Activated T-helper 1 cell treated with anti-CD3 and anti-CD28 coated beads, Interleukin-2, amount 50 U/mL, for 16 hours (primary cell): ENCODE measurements at places on chromosomes 5 and 9.

DNA sequence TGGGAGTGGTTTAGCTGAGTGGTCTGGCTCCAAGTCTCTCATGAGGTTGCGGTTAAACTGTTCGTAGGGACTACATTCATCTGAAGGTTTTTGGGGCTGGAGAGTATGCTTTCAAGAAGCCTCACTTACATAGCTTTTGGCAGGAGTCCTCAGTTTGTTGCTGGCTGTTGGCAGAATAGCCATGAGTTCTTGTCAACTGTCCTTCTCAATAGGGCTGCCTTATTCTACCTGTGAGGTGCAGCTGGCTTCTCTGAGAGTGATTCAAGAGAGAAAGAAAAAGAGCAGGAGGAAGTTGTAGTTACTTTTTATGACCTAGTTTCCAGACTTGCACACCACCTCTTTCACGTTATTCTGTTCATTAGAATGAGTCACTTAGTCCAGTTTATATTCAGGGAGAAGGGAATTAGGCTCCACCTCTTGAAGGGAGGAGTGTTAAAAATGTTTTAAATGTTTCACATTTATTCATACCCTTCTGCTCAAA is 33.2 kb downstream of the YTHDC2 start:
- no peak for DNase-seq

DNA sequence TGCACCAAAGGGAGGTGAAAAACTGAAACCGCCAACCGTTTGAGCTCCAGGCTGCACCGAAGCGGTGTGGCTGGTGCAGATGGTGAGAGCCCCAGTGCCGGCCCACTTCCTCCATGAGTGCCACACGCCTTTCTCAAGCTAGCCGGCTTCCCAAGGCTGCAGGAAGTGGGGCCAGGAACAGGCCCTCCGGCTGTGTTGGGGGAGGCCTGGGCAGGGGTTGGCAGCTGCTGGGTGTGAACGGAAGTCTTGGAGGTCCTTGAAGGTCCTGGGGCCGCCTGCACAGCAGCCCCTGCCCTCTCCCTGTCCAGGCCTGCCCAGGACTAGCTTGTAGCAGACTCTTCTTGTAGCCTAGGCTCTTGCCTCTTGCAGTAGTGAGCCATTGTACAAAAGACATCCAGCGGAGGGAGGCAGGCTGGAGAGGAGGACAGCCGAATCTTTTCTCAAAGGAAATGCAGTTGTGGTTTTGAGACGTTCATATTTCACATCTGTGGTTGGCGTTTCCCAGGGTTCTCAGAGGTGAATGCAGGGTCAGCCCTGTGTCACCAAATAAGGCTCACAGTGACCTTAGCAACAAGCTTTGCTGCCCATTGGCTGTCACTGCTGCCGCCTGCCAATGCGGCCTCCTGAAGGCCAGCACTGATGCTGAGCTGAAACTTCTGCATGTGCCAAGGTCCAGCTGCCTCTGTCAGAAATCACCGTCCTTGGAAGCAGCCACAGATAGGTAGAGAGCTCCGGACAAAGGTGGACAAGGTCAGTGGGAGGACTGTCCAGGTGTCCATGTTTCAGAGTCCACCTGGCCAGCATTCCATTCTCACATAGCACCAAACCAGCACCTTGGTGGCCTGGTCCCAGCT is 23.9 kb downstream of the IRF1 start:
- DNase-seq = no peak

DNA sequence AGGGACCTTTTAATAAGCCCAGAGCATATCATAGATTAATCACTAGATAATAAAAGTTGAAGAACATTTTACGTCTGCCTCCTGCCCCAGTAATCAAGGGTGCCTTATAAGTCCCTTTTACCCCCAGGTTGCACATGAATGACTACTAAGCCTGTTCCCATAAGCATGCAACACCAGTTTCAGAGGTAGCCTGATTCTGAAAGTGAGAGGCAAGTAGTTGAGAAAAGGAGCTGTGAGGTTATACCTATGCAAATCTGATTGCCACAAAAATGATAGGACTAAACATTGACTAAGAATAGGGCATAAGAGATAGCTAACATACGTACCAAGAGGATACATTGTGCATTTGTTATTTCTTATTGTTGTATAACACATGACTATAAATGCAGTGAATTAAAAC is 681.9 kb downstream of the ISL1 start:
- DNase-seq = no peak

- DNase-seq = no peak
Observed at GRCh38 chr9:136042541-136042940, 52.5 kb downstream of the NACC2 start.

DNA sequence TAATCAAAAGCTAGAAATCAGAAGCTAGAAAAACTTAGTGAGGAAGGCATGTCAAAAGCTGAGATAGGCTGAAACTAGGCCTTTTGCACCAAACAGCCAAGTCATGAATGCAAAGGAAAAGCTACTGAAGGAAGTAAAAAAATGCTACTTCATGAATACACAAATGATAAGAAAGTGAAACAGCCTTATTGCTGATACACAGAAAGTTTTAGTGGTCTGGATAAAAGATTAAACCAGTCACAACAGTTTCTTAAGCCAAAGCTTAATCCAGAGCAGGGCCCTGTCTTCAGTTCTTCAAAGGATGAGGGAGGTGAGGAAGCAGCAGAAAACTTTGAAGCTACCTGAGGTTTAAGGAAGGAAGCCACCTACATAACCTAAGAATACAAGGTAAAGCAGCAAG is 102.5 kb upstream of the SH3GL2 start:
- no peak for DNase-seq

GRCh38 chr9:112849363-112849922 is 41.2 kb downstream of the SLC46A2 start:
- no peak for DNase-seq
